Activated CD8-positive, alpha-beta memory T cell treated with anti-CD3 and anti-CD28 coated beads for 1 hour (primary cell): ENCODE measurements at places on chromosomes 7 and 10.

- no peak for DNase-seq
These were observed 87.5 kb downstream of the PPP1R3C start for GRCh38 chr10:91545384-91545783.

DNA sequence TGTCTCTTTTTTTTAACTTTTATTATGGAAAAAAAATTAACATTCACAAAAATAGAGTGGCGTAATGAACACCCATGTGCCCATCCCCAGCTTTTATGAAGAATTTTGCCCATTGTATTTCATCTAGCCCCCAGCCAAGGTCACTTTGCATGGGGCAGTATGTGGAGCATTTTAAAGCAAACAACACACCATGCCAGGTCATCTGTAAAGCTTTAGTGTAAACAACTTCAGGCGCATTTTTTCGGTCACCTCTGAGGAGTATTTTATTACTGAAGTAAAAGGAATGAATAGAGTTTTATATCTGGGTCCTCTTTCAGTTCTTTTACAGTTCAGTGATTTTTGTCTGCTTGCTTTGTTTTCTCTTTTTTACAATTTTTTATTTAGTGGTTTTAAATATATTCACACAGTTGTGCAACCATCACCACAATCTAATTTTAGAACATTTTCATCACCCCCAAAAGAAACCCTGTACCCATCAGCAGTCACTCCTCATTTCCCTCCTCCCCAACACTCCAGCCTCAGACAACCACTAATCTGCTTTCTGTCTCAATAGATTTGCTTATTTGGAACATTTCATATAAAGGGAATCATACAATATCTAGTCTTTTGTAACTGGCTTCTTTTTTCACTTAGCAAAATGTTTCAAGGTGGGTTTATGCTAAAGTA, 87.9 kb downstream of the SLC37A3 start:
- no peak for DNase-seq

DNA sequence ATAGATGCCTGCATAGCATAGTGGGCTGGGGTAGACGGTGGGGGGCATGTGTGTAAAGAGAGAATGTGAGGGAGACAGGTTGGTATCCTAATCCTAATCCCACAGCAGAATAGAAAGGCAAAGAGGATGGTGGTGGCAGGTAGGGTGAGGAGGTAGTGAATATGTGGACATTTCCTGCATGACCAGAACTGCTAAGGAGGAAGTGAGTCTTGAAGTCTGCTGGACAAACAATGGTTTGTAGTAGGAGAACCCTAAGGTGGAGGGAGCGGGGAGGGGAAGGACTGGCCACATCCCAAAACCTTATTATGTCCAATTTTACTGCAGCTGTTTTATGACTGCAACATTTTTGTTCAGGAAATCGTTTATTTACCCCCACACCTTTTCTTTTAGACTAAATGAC, 279.7 kb downstream of the AUTS2 start:
- no peak for DNase-seq

DNA sequence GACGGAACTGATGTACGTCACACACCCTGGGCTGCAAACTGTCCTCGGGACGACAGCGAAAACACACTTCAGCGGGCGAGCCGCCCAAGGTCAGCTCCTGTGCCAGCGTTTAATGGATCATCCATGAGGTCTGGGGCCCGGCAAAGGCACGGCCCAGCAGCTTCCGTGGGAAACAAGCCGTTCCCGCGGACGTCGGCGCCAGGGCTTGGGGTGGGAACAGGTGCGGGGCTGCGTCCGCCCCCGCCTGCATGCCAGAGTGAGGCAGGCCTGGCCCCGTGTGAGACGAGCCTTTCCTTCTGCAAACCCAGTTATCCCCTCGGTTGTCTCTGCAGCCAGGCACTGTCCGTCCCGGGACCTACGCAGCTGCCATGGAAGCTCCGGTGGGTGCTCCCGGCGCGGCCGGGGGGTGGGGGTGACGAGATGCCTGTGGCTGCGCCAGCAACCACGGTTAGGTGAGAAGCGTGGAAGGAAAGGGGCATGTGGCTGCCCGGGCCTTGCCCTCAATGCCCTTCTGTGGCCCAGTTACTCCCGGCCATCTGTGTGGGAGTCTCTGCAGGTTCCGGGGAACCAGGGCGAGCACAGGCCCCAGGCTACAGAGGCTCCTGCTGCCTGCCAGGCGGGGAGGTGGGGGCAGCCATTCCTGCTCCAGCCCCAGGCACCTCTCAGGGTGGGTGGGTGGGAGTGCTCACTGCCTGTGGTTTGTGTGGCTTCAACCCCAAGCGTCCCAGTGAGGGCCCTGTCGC, 42.2 kb upstream of the PDGFA start:
- DNase-seq: no peak

DNA sequence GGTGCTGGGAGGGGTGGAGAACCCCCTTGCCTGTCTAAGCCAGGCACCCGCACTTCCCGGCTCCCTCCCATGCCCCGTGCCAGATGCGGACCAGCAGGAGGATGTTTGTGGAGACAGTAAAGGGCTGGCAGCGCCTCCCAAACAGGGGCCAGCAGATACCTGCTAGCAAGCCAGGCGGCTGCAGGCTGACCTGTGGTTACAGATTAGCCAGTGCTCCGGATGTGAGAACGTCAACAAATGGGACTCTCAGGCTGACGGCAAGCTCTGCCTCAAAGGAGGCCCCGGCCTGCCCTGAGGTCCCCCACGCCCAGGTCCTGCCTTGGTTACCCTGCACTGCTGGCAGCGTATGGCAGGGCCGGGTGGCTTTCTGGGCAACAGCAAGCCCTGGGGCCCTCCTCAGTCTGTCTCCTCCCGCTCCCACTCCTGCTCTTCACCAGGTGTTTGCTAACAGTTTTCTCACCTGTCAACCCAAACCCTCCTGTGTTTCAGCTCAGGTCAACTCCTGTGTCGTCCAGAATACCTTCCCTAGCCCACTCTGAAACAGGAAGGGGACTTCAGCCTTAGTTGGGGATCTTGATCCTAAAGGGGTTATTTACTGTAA, 85.4 kb downstream of the NEURL1 start:
- no peak for DNase-seq

DNA sequence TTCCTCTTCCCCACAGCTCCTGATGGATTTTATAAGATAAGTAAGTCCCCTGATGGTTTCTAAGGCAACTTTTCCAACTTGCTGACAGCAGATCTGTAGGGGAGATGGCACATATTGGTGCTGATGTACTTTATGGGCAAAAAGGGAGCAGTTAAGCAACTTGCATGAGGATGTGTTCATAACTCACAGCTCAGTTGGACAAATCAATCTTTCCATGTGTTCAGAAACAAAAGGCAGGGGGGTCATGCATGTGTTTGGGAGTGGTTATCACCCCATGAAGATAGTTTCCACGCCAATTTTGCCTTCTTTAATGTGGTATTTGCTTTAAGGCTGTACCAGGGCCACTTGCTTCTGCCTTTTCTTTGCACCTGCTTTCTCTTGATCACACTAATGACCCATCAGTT, 6.1 kb downstream of the RBM20 start:
- no peak for DNase-seq

DNA sequence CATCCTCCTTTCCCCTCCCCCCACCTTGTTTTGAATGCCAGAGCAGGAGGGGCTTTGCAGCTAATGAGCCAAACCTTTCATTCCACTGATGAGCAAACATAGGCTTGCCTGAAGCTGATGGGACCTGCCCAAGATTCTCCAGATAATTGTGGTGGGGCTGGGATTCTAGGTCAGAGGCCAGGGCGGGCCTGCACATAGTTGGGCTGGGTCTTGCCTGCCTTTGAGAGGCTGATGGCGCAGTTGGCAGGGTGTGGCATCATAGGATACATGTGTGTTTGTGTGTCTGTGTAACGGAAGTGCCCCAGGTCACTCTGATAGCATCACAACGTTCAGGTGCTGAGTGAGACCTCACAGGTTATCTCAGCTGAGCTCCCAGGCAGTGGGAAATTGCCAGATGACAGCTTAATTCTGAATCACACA, 22.9 kb downstream of the BTBD16 start:
- no peak for DNase-seq

DNA sequence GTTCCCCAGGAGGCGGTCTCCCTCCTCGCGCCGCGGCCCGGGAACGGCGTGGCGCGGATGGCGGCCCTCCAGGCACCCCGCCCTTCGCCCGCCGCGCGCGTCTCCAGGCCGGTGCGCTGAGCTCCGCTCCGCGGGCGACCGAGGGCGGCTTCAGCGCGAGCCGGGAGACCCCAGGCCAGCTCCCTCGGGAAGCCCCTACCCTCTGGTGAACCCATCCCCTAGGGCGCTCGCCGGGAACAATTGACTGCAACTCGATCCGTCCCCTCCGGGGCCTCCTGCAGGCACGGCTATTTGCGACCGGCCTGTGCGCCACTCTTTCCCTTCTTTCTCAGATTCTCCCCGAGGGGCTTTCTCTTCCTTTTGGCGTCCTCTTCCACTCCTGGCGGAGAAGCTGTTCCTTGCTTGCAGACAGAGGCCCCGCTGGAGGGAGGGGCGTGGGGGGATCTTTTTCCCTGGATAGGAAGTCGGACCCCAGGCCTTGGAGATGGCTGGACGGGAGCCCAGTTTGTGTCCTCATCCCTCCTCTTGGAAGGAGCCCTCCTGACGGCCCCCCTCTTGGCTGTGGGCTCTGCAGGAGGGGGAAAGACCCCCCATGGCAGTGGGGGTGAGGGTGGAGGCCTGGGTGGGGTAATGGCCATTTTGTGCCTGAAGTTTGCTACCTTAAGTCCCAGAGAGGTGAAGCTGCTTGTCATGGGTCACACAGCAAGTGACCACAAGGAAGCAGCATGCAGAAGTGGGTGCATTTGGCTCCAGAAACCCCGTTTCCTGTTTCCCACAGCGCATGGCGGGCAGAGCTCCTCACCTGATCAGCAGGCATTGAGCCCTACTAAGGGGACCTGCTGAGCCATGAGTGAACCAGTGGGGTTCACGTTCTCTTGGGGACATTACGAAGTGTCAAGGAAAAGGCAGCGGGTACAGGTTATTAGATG, 171.2 kb upstream of the TNRC18 start:
- no peak for DNase-seq

- DNase-seq: no peak
These were observed 20.5 kb upstream of the RHEB start for GRCh38 chr7:151540146-151540545.

GRCh38 chr10:90328459-90328858, 529.4 kb downstream of the HTR7 start:
- no peak for DNase-seq

DNA sequence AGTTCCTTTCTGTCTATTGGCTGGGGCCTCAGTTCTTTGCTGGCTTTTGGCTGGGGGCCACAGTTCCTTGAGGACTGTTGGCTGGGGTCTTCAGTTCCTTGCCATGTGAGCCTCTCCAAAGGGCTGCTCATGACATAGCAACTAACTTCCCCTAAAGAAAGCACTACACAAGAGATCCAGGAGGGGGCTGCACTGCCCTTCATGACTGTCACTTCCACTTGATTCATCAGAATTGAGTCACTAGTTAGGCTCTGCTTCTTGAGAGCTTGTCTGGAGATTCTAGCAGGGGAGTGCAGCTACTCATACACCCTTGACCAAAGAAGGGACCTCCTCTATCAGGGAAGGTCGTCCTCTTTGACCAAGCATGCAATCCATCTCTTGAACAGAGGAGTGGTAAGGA, 38.0 kb upstream of the MKX start:
- no peak for DNase-seq

GRCh38 chr7:132397070-132397469, 179.2 kb downstream of the PLXNA4 start:
- DNase-seq: no peak

- no peak for DNase-seq
These were observed 13.1 kb downstream of the WNT16 start for GRCh38 chr7:121341933-121342332.

GRCh38 chr10:108783897-108784296, 1139.4 kb downstream of the XPNPEP1 start:
- DNase-seq: no peak

GRCh38 chr7:2275101-2275500, 33.1 kb downstream of the NUDT1 start:
- no peak for DNase-seq

- DNase-seq: no peak
These were observed 98.2 kb downstream of the SORBS1 start for GRCh38 chr10:95462740-95463667.

- DNase-seq: no peak
These were observed 149.6 kb downstream of the ADK start for GRCh38 chr10:74300666-74301065.

DNA sequence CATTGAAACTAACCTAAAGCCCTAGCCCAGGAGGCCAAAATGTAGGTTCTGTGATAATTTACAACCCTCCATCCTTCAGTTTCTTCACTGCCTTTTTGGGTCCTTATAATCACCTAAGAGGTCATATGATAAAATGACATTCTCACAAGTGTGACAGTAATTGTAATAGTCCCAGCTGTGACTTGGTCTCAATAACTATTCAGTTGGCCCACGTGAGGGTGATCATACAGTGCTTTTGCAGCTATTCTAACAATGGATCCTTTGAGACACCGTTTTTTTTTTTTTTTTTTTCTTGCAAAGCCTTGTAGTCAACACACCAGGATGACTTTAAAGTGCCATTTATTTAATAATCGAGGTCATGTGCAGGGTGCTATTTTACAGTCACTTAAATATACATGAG, 760.0 kb downstream of the PHTF2 start:
- DNase-seq: no peak

GRCh38 chr10:85400981-85401695, 965.5 kb downstream of the GRID1 start:
- no peak for DNase-seq

DNA sequence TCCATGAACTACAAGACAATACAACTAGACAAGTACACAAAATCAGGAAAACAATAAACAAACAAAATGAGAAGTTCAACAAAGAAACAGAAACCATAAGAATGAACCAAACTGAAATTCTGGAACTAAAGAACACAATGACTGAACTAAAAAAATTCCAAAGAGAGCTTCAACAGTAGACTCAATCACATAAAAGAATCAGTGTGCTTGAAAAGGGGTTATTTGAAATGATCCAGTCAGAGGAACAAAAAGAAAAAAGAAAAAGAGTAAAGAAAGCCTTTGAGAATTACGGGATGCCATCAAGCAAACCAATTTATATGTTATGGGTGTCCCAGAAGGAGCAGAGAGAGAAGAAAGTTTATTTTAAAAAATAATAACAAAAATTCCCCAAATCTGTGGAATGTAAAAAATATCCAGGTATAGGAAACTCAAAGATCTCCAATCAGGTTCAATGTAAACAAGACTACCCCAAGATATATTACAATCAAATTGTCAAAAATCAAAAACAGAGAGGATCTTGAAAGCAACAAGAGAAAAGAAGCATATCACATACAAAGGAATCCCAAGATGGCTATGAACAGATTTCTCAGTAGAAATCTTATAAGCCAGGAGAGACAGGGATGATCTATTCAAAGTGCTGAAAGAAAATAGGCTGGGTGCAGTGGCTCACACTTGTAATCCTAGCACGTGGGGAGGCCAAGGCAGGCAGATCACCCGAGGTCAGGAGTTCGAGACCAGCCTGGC, 18.7 kb downstream of the COG5 start:
- no peak for DNase-seq

DNA sequence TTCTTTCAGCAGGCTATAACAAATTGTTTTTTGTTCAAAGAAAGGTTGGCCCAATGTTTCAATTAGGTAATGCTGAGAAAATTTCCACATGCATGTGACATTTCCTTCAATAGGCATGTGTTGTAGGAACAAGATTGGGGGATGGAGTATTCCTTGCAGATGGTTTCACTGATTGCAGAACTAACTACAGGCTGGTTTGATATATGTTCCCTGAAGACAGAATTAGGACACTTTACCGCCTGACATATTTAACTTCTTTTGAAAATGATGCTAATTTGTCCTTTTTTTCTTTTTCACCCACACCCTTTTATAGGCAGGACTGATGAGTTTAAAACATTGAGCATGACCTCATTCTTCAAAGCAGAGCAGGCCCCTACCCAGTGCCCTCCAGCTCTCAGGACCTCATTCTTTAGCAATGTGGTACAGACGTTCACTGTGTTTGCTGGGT, 163.3 kb downstream of the CPED1 start:
- no peak for DNase-seq

- no peak for DNase-seq
These were observed 469.9 kb downstream of the GALNT17 start for GRCh38 chr7:71601851-71602250.
